Uterus (tissue), 4 donors: ENCODE measurements at places on chromosomes 13 and 19.
A peak's percentile ranks its signal among the peaks of the same experiment; 100 is the strongest.

DNA sequence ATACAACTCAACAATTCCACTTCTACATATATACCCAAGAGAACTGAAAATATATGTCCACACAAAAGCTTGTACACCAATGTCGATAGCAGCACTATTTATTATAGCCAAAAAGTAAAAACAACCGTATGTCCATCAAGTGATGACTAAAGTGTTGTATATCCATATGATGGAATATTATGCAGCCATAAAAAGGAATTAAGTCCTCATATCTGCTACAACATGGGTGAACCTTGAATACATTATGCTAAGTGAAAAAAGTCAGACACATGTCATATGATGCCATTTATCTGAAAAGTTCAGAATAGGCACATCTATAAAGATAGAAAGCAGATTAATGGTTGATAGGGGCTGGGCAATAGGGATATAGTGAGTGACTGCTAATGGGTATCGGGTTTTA lies 204.5 kb downstream of the KCNRG start:
- no peak for DNase-seq

DNA sequence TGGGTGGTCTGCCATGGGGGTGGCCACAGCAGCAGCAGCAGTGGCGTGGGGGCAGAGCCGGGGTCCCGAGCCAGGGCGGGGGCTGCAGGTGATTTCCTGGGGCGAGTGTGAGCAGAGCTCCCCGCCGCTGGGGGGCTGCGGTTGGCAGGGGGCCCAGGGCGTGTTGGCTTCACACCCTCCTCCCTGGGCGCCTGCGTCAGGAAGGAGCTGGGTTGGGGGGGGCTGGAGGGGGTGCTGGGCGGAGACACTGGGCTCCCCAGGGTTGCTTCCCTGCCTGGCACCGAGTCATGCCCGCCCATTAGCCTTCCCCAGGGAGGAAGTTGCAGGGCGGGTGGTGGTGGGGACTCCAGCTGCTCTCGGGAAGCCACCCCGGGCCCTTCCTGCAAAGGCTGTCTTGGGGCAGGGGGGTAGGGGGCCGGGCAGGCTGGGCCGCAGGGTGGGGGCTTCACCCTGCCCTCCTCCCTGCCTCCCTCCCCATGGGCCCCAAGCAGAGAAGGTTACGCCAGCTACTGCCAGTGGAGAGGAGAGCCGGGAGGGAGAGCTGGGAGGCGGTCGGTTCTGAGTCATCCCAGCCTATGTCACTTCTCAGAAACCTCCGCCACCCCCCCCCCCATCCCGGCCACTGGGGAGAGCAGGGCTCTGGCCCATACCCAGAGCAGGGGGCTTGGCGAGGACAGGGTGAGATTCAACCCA lies 4.6 kb downstream of the MIDN start:
- DNase-seq: peak; percentile 96

DNA sequence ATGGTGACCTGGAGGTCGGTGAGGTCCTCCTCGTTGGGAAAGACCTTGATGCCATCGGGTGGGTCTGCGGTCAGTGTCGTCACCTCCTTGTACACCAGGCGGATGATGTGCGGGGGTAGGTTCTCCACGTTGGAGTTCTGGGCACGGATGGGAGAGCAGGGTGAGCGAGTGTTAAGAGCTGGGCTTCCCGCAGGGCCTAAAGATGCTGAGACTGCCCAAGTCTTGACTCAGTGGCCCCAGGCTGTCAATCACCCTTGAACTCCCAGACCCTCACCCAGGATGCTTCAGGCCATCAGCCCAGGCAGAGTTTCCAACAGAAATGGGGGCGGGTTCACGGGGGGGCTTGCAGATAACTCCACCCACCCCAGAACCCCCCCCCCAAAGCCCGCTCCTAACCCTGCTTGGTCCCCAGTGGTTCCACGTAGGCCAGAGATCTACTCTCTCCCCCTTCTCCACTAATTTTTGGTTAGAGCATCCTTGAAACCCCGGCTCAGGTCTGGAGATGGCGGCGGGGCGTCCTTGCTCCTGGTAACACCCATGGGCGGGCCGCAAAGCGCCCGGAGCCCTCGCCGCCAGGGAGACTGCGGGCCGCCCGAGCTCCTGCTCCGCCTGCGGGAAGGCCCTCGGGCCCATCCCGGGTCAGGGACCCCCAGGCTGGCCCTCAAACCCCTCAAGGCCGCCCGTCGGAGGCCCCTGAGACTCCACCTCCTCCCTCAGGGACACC lies 600 bp downstream of the UBE2S start:
- no peak for DNase-seq

- no peak for DNase-seq
These were observed 29.7 kb upstream of the FREM2 start for GRCh38 chr13:38657191-38657590.

DNA sequence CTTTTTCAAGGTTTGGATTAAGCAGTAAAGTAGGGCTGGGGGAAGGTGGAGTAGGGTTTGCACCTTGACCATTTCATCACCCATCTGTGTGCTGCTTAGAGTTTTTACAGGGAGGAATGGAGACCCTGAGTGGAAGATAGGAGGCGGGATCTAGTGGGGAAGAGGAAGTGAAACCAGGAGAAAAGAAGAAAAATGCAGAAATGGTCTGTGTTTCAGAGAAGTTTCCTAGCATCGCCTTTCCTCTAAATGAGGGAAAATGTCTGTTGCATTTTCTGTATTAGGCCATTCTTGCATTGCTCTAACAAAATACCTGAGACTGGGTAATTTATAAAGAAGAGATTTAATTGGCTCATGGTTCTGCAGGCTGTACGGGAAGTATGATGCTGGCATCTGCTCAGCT lies 64.1 kb downstream of the TPT1 start:
- no peak for DNase-seq

GRCh38 chr13:60164234-60164889 lies 634 bp upstream of the DIAPH3 start:
- DNase-seq: no peak

- DNase-seq: no peak
These were observed 152.7 kb downstream of the B3GLCT start for GRCh38 chr13:31352467-31352866.

- peak; percentile 15 for DNase-seq
These were observed 36.6 kb downstream of the ZSWIM4 start for GRCh38 chr19:13831537-13832467.

DNA sequence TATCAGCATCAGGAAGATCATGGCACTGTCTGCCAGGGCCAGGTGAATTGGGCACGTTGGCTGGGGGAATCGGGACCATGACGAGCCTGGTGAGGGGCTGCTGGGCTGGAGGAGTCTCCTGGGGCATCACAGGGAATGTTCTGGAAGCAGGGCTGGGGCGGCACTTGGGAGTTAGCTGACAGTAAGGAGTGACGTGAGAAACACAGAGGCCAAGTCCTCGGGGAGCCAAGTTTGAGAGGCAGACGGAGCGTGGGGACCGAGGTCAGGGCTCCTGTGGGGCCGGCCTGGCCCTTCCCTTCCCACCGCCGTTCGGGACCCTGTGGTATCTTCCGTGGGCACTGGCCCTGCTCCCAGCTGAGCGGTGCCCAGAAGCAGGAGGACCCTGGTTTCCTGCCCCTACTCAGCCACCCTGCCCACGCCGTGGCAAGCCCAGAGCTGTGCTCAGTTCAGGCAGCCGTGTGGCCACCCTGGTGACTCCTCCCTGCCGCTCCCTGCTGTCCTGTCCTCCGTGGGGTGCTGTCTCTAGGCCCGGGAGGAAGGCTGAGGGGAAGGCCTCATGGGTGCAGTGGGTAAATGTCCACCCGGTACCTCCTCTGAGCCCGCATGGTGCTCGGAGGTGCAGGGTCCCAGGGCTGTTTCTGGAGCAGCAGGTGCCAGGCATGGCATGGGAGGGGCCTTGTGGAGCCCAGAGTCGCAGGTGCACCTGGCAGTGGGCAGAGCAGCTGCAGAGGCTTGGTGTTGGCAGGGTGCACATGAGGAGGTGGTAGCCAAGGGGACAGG lies 25.2 kb downstream of the CRTC1 start:
- no peak for DNase-seq

DNA sequence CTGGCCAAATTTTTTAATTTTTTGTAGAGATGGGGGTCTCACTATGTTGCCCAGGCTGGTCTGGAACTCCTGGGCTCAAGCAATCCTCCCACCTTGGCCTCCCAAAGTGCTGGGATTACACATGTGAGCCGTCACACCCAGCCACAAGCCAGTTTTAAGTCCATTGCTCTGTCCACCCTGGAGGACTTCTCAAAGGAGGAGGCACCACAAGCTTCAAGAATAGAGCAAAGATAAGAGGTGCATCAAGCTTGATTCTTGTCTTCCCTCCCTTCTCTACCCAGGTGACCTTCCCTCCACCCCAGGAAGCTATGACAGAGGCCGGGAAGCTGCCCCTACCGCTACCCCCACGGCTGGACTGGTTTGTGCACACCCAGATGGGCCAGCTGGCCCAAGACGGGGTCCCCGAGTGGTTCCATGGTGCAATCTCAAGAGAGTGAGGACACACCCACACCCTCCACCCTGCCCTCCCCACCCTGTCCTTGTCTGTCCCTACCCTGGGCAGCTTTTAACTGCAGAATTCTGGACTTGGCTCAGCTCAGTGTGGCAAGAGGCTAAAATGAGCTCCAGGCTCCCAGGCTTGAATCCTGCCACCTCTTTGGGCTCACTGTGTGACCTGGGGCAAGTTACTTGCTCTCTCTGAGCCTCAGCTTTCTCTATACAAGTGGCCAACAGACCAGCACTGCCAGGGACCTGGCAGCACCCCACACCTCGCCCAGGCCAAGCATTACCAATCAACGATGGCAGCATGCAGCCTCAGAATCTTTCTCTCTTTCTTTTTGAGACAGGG lies 5.2 kb downstream of the HSH2D start:
- DNase-seq: no peak

DNA sequence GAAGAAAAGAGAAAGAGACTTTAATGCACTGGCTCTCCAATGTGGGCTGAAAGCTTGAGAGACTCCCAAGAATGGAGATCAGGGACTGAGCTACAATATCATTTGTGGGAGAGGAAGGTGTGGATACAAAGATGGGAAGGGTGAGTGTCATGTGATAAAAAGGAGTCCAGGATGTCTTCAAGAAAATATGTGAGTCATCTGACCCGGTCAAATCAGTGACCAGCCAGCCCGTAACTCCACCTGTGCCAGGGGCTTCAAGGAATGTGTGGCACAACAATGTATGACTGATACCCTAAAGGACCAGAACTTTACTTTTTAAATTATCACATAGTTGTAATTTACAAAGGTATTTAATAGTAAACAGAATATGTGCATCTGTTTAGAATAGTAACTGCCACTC lies 97.2 kb downstream of the DOCK9 start:
- DNase-seq: no peak

GRCh38 chr19:38133319-38133718 lies 90.7 kb downstream of the DPF1 start:
- DNase-seq: no peak

DNA sequence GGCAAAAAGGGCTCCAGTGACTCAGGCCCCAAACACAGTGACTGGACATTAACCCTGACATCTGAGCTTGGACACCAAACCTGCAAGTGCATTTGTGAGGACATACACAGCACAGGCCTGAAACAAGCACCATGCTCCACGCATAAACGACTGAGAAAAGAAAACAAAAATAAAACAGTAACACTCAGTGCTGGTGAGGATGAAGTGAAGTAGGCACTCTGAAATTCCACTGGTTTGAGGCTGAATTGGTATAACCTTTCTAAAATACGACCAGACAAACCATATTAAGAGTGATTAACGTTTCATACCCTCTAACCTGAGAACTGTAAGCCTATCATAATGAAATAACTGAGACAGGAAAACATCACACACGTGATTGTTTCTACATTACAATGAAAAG lies 5.5 kb downstream of the SLC35E1 start:
- no peak for DNase-seq

GRCh38 chr19:3710265-3710812 lies 2.2 kb downstream of the TJP3 start:
- DNase-seq: peak; percentile 40

- DNase-seq: no peak
These were observed 12.3 kb downstream of the MYDGF start for GRCh38 chr19:4657835-4658234.

- DNase-seq: no peak
These were observed 20.2 kb downstream of the AP1M1 start for GRCh38 chr19:16217716-16218451.

GRCh38 chr13:73168953-73169401 lies 110.2 kb downstream of the KLF5 start:
- DNase-seq: no peak

DNA sequence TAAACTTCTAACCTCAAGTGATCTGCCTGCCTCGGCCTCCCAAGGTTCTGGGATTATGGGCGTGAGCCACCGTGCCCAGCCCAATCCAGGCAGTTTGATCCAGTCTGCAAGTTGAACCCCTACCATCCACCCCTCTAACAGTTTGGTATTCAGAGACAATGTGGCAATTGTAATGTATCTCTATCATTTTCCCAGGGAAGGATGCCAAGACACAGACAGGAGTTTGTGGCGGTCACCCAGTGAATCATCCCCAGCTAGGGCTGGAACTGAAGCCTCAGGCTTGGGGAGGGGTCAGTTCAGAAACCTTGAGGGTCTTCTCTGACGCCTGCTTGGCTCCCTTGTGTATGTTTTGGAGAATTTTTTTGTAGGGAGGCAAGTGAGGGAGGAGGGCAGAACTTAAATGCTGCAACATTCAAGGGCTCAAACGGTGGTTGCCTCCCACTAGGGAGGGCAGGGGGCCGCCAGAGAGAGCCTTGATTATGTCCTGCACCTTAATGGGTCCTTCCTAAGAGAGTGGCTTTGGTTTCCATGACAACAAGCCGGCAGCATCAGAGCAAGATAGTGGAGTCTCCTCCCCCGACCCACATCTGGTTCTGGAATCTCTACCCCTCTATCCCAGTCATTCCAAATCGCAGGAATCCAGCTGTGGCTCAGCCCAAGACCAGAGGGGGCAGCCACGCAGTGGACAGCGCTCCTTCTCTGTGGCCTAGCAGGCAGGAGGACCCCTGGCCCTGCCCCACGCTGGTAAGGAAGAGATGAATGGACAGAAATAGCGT lies 14.9 kb upstream of the FEM1A start:
- DNase-seq: no peak

GRCh38 chr13:60759499-60759898 lies 362.5 kb downstream of the TDRD3 start:
- DNase-seq: no peak

- no peak for DNase-seq
These were observed 74.8 kb upstream of the TM9SF2 start for GRCh38 chr13:99426426-99426825.

GRCh38 chr19:46449228-46449627 lies 20.5 kb upstream of the PNMA8C start:
- DNase-seq: no peak

GRCh38 chr19:2248136-2249009 lies 750 bp upstream of the AMH start:
- no peak for DNase-seq

DNA sequence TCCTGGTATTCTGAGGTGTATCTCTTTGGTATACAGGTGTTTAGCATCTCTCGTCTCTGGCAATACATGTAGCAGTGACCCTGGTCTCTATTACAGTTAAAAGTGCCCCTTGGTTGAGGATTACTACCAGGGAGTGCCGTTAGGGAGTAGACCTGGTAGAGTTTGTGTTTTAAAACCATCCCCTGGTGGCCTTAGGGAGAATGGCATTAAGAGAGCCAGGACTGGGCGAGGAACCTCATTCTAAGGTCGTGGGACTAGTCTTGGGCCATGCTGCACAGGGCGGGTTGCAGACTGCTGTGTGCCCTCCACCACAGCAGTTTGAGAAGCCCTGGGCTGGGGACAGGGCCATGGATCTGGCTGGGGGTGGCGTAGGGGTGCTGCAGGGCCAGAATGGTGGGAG lies 35.0 kb downstream of the B3GLCT start:
- DNase-seq: no peak

- peak; percentile 96 for DNase-seq
These were observed 43.3 kb downstream of the RFX2 start for GRCh38 chr19:6066661-6067646.
